ENCODE measurements at places on chromosomes 2 and 18.

DNA sequence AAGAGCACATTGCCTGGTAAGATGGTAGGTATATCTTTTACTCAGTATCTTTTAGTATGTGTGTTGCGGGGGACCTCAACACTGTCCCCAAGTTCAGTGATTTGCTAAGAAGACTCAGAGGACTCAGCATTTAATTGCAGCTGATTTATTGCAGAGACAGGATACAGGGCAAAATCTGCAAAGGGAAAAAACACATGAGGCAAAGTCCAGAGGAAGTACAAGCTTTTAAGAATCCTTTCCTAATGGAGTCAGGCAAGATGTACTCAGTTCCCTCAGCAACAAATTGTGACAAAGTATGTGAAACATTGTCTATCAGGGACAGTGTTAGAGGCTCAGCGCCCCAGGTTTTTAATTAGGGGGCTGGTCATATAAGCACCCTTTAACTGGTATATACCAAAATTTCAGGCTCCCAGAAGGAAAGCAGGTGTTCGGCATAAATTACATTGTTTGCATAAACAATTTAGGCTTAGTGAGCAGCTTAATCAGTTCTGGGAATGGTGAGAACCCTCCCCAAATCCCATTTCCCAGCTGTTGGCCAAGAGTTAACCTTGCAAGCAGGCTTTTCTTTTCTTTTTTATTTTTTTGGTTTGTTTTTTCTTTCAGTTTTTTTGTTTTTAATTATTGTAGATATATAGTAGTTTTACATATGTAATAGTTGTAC lies 41.7 kb downstream of the RAB3GAP1 start:
- DNase-seq = no peak

DNA sequence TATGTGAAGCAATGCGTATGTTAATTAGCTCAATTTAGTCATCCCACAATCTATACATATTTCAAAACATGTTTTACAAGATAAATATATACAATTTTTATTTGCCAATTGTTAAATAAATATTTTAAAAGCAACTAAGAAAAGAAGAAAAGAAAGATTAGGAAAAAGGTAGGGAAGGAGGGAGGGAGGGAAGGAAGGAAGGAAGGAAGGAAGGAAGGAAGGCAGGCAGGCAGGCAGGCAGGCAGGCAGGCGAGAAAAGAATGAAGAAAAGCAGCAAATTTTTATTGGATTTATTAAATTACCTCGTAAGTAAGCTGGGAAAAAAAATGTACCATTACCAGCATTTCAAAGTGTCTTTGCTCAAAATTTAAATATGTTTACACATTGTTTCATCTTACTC lies 30.5 kb downstream of the NOL4 start:
- DNase-seq = no peak

GRCh38 chr2:85154048-85154753 lies 21.0 kb downstream of the TCF7L1 start:
- no peak for DNase-seq

DNA sequence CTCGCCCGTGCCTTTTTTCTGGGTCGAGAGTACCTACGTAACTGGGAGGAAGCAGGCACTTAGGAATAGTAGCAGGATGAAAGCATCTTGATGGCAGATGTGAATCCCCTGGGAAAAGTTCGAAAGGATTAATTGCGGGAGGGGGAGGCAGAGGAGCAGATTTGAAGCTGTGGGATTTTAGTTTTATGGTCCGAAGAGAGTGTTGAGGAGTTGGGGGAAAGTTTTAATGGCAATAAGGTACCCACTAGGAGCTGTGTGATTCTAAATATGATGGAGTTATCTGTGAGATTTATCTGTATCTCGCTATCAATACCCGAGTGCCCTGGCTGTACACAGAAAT lies 1.1 kb downstream of the AGFG1 start:
- no peak for DNase-seq

DNA sequence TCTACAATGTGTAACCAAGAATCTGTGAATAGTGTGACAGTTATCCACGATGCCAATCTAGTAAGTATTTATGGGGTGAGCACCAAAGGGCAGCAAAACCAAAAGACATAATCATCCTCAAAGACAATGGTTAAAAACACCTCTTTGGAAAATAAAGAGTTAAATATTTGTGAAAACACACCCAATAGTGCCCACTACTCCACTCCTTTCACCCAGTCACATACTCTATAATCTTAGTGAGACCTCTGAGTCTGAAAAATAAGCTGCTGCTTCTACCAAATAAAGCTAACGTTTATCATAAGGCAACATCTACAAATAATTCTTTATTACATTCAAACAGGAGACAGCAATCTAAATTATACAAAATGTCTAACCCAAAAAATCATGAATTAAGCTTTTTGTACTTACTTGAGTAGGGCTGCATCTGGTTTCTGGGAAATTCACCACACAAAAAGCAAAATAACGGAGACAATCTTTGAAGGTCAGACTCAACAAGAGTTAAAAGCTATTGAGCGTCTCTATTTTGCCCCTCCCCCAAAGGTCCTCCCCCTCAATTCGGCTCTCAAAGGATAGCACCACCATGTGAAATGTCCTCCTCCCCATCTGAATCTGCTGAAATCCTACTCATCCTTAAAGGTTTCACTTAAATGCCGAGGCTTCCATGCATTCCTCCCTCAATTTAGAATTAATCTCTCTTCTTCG lies 2.0 kb downstream of the RAPH1 start:
- DNase-seq = peak; percentile 43

GRCh38 chr18:45009756-45010155 lies 329.1 kb downstream of the SETBP1 start:
- DNase-seq = no peak

DNA sequence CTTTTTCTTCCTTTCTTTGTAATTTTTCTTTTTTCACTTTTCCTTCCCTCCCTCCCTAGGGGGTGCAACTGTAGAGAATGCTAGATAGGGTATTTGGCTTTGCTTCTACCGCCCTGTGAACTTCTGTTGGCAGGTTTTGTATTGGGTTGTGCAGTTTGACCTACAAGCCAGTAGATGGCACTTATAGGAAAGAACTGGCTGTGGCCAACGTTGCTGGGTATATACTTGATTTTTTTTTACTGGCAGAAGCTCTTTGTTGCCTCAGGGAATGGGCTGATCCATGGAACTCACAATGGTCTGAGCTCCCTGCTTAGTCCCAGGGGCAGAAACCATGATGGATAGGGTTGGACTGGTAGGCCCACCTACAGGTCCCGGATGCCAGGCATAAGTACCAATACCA lies 1019.5 kb upstream of the LRRTM1 start:
- peak; percentile 3 for DNase-seq

- no peak for DNase-seq
Measured at GRCh38 chr2:25194576-25195122, 26.3 kb upstream of the POMC start.

DNA sequence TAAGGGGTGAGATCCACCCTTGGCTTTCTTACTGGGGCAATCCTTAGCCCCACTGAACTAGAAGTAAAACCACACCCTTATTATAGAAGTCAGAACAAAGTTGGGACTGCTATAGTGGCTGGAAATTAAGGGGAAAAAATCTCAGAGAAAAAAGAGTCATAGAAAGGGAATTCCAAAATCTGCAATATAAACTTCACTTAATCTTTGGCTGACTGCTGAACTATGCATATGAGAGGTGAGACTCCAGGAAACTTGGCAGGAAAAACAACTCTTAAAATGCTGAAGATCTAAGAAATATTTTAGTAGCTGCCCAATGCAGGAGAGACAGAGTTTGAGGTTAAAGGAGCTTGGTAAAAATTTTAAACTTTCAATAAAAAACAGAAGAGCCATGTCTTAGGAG lies 201.8 kb upstream of the FN1 start:
- peak; percentile 42 for DNase-seq

DNA sequence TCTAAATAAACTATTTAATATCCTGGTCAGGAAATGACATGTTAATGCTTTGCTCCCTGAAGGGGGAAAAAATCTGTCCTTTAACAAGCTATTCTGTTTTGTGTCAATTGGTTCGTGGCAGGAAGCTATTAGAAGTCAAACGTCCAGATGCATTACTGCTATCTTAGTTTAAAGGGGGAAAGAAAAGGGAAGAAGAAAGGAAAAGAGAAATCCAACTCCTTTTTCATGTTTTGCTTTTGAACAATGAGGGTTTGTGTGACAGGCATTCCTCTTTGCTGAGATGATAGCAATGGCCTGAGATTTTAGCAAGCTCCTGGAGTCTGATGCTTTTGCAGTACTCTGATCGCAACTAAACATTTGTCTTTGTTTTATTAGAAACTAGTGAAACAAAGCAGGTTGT lies 24.6 kb downstream of the TRIB2 start:
- no peak for DNase-seq

DNA sequence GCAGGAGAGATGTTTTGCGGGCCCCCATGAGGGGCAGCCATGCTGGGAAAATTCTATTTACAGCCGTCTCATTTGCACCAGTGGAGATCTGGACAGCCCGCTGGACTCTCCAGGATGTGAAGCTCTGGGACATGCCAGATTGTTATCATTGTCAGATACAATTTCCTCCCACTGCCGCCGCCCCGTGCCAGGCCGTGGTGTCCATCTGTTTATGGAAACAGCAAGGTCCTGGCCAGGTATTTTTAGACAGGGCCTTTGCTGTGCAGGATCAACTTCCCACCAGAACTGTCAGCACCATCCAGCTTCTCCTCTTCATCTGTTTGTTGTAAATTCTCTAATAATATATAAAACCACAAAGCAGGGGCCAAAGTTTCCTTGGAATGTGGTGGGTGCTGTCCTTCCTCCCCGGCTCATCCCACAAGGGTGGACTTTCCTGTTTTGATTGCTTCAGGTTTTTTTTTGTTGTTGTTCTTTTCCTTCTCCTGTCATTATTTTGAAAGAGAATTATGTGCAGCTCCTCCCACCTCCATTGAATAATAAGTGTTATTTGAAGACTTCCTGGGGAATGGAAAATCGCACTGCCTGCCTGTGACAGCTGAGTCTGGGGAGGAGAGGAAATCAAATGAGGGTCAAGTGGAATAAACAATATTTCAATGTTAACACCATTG lies 398.1 kb downstream of the TNS1 start:
- no peak for DNase-seq

- DNase-seq = peak; percentile 70
Measured at GRCh38 chr2:219736209-219736608, 108.8 kb downstream of the SLC4A3 start.

- no peak for DNase-seq
Measured at GRCh38 chr2:72674982-72675915, 150.6 kb downstream of the EXOC6B start.

DNA sequence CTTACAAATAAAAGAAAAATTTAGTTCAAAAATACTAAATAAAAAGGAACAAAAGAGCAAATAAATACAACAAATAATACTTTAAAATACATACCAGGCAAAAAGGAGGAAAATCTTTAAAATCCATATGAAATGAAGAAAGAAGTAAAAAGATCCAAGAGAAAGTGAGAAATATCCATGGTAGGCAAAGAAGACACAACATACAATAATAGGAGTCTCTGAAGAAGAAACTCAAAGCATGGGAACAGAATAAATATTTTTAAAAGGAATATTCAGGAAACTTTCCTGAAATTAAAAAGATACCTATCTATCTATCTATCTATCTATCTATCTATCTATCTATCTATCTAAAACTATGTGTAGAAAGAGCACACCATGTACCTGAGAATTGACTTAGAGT lies 196.8 kb downstream of the TMEM247 start:
- no peak for DNase-seq

DNA sequence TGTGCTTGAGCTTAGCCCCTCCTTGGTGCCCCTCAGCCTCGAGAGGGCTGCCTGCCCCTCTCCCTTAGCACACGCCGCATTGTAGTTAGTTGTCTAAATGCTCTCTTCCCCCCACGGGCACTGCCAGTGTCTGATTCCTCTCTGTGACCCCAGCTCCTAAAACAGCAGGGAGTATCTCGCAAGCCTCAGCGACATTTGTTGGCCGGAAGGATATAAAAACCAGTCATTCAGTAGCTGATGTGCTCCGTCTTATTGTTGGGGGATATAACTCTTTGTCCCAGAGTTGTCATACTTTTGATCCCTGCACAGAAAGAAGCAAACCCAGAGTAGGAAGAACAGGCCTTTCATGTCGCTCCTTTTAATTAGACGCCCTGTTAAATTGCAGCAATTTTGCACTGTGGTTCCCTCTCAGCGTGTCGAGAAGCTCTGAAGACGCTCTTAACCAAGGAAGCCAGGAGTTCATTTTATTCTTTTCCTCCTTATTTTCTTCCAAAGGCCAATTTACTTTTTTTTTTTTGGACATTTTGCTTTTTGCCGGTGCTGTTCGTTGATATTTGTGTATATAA lies 201.8 kb downstream of the KLHL29 start:
- DNase-seq = no peak

DNA sequence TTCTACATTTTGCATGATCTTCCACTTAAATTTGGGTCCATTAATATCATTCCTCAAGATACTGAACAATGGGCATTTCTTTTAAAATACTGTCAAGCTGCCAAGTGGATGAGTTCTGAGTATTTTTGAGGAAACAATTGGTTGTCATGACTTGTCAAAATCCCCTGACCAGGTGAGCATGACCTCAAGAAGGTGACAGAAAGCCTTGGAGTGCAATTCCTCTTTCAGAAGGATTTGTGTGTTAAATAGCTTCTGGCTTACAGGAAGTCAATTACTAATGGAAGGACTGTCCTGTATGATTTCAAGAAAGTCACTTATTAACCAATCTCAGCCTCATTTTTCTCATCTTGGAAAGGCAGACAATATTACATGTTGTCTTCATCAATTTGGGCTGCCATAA lies 460.6 kb downstream of the TSN start:
- DNase-seq = no peak

DNA sequence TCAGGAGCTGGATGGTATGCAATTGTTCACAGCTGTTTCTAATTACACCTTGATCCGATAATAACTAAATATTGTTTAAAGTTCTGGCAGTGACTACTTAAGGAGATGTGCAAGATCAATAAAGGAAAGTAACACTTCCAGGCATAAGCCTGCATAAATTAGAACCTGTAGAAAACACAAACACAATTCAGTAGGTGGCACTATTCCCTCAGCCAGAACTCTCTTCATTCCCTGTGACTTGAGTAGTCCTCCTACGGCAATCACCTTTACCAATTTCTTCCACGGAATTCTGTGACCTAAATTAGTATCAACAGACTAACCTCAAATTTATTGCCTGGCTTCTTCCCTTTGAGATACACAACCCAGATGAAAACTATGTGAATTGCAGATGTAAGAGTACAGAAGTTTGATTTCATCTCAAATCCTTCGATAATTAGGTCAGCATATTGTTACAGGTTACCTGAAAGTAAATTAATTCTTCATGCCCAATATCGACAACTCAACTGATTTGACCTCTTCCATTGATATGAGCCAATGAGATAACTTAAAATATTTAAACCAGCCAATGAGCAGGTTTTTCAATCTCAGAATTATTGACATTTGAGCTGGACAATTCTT lies 137.8 kb downstream of the PID1 start:
- DNase-seq = peak; percentile 28

Data from fibroblast of skin of right quadriceps (primary cell).